ENCODE measurements at places on chromosomes 3 and 15.

GRCh38 chr3:113890256-113890900 lies 51.8 kb downstream of the GRAMD1C start:
- DNase-seq = no peak

- peak; percentile 79 for DNase-seq
Measured at GRCh38 chr3:179146911-179147513, 1.1 kb upstream of the PIK3CA start.

- DNase-seq = peak; percentile 60
Measured at GRCh38 chr3:62622553-62623174, 249.3 kb upstream of the FEZF2 start.

DNA sequence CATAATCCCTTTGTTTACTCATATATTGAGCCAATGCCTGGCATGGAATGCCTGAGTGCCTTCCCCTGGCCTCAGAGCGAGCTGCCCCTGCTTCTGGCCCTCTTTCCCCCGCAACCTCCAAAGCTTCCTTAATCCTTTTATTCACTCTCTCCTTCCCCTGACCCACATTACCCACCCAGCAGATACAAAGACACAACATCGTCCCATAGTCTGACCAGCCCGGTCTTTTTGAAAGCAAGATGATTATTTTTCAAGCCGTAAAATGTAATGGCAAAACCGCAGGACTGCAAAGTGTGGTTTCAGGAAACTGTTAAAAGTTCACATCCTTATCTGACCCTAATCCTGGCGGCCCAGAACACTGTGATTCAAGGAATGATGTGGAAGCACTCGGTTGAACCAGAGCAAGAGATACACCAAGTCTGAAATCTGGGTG lies 78.4 kb upstream of the LRTM1 start:
- no peak for DNase-seq

- DNase-seq = peak; percentile 83
Measured at GRCh38 chr15:57667171-57667849, 39.2 kb upstream of the POLR2M start.

DNA sequence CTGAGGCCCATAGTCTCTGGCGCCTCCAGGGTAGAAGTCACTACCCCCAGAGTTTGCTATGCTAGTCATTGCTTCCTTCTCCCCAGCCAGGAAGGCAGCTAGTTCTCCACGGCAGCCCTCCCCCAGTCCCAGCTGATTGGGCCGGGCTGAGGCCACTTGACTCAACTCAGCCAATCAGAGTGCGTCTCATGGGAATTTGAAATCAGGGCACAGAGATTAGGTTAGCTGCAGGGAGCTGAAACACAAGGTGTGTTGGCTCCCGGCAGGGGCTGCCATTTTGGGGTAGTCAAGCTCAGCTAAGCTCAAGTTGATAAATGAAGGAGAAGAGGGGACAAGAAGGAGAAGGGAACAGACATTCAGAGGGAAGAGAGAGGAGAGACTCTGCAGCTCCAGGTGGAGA lies 32.8 kb downstream of the LINGO1 start:
- DNase-seq = no peak

DNA sequence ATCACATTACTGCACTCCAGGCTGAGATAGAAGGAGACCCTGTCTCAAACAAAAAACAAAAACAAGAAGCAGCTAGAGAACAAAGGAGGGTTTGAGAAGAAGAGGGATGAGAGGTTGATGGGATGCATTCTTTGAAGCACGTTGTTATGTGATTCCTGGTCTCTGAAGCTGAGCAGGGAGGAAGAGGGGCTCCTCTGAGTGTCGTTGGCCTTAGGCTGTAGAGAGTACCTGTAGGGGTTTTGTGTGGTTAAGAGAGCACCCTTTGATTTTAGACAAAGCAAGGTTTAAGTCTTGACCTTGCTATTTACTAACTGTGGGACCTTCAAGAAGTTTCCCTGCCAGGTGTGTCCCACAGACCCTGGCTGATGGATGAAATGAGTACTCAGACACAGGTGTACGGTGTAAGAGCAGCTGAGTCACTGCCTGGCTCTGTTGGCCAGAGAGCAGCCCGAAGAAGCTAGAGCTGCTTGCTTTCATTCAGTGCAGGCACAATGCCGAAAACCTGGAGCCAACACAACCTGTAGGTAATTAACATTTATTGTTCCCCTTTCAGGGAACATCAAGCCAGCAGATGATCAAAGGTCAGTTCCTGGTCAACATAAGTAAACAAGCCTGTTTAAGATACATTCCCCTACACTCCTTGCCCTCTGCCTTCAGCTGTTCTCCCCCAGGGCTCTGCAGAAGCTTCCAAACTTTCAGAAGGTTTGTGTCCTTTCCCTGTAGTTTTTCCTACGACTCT lies 67.2 kb downstream of the LRRK1 start:
- DNase-seq = no peak

DNA sequence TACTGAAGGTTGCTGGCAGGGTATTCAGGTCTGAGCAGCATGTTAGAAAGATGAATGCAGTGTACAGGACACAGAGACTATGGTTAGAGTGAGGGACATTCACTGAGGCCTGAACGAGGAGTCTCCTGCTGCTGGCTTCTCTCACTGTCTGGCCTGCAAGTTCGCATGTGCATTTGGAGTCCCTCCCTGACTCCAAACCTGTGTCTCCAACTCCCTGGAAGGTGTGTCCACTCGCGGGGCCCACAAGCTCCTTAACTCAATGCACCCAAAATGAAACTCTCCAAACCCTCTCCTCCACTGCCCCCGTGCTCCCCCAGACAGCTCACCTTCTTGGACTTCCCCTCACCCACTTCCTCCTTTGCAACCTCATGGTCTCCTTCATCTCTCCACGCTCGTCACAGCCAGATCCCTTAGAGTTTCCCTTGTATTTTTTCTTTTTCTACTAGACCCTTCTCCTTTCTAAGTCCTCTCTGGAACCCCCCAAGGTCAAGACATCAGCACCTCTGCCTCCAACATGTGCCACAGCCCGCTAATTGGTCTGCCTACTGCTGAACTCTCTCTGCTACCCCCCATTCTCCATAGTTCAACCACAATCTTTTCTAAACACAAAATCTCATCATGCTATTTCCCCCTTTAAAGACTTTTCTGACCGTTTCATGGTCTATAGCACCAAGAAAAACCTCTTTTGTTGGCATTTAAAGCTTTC lies 58.3 kb downstream of the HES1 start:
- no peak for DNase-seq

- DNase-seq = no peak
Measured at GRCh38 chr3:183912895-183913579, 28.4 kb upstream of the PARL start.

GRCh38 chr3:141544697-141545096 lies 57.9 kb downstream of the RASA2 start:
- no peak for DNase-seq

DNA sequence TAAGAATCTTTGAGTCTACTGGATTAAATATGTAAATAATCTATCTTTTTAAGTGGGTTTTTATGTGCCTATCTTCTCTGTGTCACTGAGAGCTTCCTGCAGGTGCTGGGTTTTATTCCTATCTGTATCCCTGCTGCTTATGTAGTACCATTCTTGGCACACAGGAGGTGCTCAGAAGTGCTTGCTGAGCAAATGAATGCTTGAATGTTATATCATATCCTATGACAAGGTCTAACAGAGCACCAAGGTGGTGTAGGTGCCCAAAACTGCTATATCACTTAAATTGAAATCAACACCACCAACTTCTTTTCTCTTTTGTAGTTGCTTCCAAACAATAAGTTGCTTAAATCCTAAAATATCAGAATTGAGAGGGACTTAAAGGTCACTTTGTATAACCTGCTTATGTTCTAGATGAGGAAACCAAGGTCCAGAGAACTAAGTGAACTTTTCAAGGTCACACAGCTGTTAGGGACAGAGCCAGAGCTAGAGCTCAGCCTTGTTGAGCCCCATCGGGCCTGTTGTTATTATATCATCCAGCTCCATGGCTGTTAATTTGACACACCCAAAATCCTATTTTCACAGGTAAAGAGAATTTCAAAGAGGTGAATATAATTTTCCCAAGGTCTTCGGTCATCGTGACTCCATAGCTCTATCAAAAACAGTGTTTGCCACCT lies 46.0 kb downstream of the CCNL1 start:
- no peak for DNase-seq

- DNase-seq = no peak
Measured at GRCh38 chr3:87436781-87437543, 160.6 kb upstream of the POU1F1 start.

DNA sequence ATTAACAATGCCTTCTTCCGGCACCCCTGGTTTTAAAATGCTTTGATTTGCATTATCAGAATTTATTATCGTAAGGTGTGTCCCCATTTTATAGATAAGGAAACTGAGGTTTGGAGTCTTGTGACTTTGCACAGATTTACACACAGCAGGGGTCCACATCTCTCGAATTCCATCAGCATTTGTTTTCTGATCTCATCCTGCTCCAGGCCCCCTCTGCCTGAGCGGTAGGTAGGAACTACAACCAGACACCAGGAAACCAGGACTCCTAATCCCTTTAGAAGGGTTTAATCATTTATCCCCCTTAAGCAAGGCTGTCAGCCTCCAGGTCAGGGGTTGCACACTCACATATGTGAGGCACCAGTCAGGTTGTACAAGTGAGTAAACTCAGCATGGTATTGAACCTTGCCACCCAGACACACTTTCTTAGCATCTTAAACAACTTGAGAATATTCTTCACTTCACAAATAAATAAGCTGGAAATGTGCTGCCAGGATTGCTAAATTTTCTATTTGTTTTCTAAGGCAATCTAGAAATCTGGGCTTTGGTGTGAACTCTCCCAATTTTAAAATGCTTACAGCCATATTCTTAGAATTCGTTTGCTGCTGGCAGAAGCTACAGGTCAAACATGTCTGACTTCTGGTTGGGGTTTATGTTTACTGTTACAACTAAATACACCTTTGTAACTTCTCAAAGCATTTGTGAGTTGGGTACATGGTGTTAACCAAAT lies 31.7 kb upstream of the CMTM7 start:
- DNase-seq = no peak

- no peak for DNase-seq
Measured at GRCh38 chr3:126664591-126665214, 9.8 kb upstream of the TXNRD3 start.

DNA sequence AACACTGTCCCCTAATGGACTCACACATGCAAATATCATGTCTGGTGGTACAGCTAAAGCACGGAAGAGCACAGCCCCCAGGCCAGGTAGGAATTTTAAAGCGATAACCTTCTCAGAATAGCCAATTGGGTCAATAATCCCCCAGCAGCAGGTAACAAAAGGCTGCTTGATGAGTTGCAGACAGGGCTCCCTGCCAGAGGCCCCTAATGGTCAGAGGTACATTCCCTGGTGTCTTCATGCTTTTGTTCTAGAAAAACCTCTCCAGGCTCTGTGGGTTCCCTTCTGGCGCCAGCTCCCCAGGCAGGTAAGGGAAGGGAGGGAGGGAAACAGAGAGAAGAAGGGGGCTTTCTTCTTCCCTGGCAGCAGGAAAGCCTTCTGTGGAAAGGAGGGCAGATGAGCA lies 43.4 kb upstream of the PRTG start:
- DNase-seq = no peak

Measured in renal pelvis (tissue), 12 donors.